Activated naive CD4-positive, alpha-beta T cell treated with anti-CD3 and anti-CD28 coated beads, Interleukin-2, amount 50 U/mL, for 16 hours (primary cell): ENCODE measurements at places on chromosomes 7 and 10.

DNA sequence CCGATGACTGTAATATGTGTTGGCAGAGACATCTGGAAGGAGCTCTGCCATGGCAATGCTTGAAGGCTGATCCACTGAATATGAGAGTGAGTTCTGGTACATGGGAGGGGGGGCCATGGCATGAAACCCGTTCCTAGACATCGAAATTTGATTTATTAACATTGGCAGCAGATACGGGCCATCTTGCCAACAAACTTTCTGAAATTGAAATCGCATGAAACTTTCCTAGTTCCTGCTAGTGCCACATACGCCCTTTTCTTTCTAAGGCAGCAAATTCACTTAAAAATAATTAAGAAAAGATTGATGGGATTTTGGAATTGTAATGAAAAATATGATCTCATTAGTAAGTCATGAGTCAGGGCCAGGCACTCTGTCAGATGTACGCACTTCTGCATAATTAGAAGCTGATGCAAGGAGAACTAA, 91.8 kb upstream of the KMT2C start:
- DNase-seq, result no peak

GRCh38 chr7:47525066-47525623, 56.8 kb downstream of the TNS3 start:
- no peak for DNase-seq

GRCh38 chr10:72605122-72605521, 20.8 kb downstream of the MICU1 start:
- DNase-seq, result no peak

- DNase-seq, result no peak
Observed at GRCh38 chr10:99555825-99556523, 23.2 kb downstream of the NKX2-3 start.

- no peak for DNase-seq
Observed at GRCh38 chr7:81075150-81075549, 156.3 kb upstream of the SEMA3C start.

DNA sequence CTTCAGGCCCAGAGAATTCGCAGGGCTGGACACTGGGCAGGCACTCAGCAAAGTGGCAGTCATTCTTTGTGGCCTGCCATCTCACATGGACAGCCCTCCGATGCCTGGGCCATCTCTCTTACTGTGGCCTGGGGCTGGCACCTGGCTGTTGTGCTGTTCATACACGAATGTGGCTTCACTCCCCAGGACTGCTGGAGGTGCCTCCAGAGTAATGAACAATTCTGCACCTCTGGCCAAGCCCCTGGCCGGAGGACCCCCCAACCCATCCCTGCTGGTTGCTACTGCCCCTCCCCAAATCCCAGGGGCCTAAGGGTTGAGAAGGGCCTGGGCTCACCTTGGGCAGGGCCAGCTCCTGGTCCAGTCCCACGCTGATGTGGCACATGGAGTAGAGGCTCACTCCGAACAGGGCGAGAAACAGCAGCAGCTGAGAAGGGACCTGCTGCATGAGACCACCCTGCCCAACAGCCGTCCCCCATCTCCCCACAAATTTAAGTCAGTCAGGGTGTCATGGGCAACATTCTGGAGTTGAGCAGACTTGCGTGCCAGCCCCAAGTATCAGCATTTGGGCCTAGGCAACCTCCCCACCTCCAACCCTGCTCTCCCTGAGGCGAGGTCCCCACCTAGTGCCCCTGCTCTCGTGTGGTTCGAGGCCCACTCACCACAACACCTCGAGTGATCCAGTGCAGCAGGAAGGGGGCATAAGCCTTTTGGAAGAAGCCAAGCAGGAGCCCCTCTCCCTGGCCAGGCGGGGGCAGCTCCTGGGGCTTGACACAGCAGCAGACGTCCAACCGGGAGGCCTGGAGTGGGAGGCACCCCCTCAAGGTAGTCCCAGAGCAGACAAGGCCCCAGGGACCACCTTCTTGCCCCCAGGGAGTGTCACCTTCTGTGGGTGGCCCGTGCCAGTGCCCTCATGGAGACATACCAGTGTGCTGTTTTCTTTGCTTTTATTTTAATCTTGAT, 9.4 kb downstream of the NPC1L1 start:
- DNase-seq, result no peak
